Naive thymus-derived CD8-positive, alpha-beta T cell (primary cell): ENCODE measurements at places on chromosomes 4 and X.

DNA sequence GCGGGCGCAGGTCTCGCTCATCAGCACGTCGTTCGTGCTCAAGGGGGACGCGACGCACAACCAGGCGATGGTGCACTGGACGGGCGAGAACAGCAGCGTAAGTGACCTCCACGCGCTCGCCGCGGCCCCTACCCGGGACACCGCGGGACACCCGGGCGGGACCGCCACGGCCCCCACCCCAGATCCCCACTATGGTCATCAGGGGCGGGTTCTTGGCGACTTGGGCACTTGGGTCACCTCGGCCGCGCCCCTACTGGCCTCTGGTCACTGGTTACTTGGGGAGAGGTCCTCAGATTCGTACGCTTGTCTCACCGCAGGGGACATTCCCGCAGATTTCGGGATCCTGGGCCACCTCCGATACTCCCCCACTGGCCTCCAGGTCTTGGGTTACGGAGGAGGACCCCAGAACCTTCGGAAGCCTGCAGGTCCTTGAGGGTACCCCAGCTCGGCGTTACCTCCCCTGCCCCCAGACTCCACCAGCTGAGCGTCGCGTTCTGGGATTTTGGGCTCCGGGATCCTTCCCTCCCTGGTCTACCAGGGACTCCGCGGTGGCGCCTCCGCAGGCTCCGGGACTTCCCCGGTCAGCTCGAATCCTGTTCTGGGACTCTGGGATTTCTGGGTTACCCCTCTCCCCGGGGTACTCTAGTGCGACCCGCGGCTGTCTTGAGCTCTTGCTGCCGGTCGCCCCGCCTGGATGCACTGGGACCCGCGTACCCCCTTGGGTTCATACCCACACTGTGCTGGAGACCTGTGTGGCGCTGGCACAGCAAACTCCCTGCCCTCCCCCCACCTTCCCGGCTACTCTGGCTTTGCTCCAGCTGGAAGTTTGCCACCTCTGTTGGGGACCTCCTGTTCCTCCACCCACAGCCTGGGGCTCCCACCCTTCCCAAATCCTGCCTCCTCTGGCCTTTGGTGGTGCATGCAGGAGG lies 956 bp downstream of the SORCS2 start:
- DNase-seq: no peak

- DNase-seq: no peak
Measured at GRCh38 chrX:134981910-134982309, 8.9 kb upstream of the SMIM10 start.

GRCh38 chr4:77745792-77746191 lies 73.4 kb downstream of the CNOT6L start:
- DNase-seq: peak; percentile 50

GRCh38 chr4:78645853-78646757 lies 94.5 kb downstream of the ANXA3 start:
- no peak for DNase-seq

GRCh38 chr4:27168783-27169182 lies 308.1 kb downstream of the STIM2 start:
- DNase-seq: no peak

- DNase-seq: no peak
Measured at GRCh38 chrX:42188730-42189129, 265.4 kb upstream of the CASK start.

GRCh38 chr4:128357286-128357685 lies 69.7 kb upstream of the PGRMC2 start:
- DNase-seq: no peak

DNA sequence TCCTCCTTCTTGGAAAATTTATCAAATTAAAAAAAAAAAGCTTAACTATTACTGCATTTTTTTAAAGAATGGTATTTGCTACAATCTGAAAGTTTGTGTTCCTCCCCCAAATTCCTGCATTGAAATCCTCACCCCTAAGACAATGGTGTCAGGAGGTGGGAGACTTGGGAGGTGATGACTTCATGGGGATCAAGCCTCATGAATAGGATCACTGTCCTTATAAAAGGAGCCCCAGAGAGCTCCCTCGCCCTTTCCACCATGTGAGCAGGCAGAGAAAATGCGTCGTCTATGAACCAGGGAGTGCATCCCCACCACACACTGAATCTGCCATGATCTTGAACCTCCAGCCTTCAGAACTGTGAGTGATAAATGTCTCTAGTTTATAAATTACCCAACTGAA lies 38.0 kb downstream of the DHRSX start:
- DNase-seq: no peak

DNA sequence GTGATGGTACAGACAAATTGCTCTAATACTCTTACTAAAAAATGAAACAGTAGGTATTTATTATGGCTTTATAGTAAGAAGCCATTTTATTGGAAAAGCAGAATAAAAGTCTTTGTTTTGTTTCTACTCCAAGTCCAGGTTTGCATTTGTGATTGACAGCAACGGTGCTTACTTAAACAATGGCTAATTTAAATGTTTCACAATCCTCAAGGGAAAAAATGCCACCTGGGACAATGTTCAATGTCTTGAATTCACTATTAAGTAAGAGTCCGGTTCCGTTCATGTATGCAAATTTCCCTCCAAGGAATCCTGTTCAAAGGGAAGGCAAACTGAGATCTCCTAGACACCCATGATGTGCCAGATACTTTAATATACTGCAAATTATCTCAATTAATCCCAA lies 123.6 kb downstream of the RBM47 start:
- DNase-seq: no peak

DNA sequence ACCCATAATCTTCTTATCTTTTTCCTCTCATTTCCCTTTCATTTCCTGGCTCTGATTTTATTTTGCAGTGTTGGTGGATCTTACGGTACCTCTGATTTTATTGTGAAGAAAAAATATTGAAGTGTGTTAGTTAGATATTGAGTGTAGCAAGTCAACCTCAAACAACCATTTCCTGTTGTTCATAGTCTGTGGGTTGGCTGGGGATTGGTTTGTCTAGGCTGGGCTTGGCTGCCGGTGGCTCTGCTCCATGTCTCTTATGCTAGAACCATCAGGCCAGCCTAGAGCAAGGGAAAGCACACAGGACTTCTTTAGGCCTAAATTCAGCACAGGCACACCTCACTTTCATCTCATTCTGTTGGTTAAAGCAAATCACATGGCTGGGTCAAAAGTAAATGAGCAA lies 383.1 kb upstream of the LCORL start:
- DNase-seq: no peak

GRCh38 chr4:124939908-124940307 lies 227.4 kb upstream of the ANKRD50 start:
- DNase-seq: no peak

- DNase-seq: no peak
Measured at GRCh38 chr4:113003841-113004240, 45.6 kb upstream of the ANK2 start.

GRCh38 chrX:39948582-39948981 lies 149.2 kb downstream of the BCOR start:
- DNase-seq: no peak

DNA sequence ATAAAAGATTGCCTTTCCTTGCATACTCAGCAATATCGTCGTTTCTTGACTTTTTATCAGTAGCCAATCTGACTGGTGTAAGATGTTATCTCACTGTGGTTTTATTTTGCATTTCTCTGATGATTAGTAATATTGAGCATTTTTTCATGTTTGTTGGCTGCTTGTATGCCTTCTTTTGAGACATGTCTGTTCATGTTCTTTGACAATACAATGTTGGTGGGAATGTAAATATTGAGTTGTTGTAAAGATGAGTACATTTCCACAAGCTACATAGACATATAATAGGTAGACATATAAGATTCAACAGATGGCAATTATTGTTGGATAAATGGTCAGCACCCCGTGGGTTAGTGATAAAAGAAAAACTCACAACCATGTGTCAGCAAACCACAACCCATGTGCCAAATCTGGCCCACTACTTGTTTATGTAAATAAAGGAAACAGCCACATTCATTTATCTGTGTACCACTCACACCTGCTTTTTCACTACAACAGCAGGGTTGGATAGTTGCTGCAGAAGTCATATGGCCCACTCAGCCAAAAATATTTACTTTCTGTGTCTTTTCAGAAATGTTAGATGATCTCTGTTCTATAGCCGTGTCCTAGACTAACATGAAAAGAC lies 153.1 kb upstream of the VCX start:
- no peak for DNase-seq

GRCh38 chr4:7817877-7818398 lies 121.7 kb downstream of the AFAP1 start:
- no peak for DNase-seq

DNA sequence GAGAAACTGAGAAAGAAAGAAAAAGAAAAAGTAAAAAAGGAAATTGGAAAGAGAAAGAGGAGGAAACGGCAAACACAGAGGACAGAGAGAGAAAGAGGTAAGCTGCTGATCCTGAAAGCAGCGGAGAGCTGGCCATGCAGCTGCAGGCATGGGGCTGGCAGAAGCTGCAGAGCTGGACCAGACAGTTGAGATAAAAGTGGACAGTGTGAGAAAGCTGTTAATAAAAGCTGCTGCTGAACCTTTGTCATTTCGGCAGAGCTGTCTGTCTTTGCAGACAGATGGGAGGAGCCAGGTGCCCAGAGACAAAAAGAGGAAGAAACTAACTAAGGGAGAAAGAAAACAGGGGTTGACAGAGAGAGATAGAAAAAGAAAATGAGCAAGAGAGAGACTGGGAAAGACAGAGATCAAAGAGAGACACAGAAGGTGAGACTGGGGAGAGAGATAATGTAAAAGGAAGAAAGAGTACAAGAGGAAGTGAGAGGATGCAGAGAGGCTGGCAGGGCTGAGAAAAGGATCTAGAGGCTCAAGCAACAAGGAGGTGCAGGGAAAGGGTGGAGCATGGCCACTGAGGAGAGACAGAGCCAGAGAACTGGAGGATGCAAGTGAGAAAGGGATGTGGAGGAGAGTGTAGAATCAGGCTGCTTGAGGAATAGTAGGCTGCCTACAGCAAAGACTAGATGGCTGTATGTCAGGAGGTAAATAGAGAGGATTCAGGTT lies 376.8 kb upstream of the FGF16 start:
- no peak for DNase-seq

DNA sequence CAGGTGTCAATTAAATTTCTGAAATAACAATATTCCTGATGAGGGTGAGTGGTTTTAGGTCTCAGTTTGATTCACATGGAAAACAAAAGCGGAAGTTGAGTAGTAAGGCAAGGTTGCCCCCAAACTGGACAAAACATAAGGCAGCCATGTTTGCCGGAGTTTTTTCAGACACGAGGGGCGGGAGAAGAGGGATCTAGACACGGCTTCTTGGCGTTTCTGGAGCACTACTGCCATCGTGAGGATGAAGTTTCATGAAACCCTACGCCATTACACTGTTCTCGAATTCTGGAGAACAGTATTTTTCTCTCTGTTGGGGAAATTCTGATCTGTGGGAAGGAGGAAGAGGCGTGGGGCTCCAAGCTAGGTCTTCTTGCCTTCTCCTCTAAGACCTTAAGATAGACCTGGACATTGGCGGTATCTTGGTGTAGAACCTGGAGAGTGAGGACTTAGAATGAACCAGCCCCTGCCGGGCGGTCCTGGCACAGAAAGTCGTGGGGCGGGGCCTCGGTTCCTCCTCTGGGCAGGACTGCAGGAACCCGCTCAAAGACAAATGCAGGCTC lies 160.3 kb downstream of the OR13H1 start:
- DNase-seq: no peak

DNA sequence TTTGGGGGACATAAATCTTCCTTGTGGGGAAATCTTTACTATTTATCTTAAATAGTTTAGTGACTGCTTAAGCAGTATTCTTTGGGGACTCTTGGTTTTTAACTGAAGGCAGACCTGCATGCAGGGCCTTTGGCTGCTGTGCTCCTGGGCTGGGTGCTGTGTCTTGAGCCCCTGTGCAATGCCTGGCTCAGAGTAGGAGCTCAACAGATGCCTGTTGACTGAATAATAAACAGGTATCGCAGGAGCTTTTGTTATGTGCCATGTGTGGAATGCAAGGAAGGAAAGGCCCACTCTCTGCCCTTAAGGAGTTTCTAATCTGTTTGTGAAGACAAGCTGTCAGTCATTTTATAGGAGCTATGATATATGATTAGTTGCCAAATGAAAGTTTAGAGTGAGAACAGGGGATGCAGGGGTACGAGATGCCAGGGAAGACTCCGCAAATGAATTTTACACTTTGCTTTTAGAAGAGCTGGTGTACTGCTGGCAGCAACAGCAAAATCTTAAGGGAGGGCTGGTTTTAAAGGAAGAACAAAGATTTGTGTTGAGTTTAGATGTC lies 6.7 kb downstream of the GAB1 start:
- DNase-seq: no peak

DNA sequence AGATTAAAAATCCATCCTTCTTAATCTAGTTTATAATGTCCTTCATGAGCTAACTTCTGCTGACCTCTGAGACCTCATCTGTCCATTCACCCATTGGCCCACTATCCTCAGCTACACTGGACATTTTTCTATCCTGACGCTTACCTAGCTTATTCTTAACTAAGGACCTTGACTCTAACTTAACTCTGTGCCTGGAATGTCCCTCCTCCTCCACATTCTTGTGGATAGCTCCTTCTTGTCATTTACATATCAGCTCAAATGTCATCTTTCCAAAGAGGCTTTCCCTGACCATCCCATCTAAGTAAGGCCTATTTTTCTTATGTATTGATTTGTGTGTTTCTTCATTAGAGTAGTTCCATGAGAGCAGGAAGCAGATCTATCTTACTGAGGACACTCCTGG lies 54.7 kb downstream of the ATXN3L start:
- no peak for DNase-seq

- no peak for DNase-seq
Measured at GRCh38 chrX:2412131-2412530, 88.6 kb downstream of the DHRSX start.

- DNase-seq: no peak
Measured at GRCh38 chr4:14196131-14196530, 568.6 kb upstream of the BOD1L1 start.

GRCh38 chr4:102246416-102246815 lies 98.9 kb downstream of the SLC39A8 start:
- DNase-seq: no peak

DNA sequence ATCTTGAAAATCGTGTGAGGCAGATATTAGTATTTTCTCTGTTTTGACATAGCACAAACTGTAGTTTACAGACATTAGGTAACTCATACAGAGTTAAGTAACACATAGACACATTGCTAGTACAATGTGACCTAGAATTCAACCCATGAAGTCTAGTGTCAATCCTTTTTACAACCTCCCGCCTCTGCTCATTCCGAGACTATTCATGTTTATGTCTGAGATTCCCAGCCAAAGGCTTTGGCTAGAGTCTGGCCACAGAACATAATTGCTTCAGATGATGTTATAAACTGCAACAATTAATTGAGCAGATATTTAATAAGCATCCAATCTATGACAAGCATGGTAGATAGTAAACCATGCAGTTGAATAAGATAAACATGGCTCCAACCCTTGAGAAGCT lies 841.0 kb downstream of the STIM2 start:
- no peak for DNase-seq

DNA sequence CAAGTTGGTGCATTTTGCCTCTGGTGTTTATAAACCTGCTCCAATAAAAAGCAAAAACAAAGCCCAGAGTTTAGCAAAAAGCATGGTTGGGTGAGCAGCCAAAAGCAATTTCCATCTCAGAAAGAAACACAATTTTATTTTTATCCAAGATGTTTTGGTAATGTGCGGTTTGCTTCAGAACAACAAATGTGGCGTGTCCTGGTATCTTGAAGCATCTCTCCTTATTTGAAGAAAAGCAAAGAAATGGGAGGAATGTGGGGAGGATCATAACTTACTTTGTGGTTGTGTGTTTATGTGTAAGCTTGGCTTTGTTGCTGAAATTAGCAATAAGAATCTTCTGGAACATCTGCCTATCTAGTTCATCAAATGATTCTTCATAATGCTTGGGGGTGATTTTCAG lies 88.3 kb upstream of the DDX3X start:
- DNase-seq: no peak

- DNase-seq: peak; percentile 19
Measured at GRCh38 chr4:47383829-47384427, 79.6 kb downstream of the COMMD8 start.
